ENCODE measurements at places on chromosomes 16 and 17. TPM values are rescaled to one million over a fixed set of nuclear protein-coding genes. Genes with fewer than 3 reads are reported as not detected.

The RPS15A gene
- total RNA-seq, result 1,578 TPM

- no peak for DNase-seq
These were observed 19.0 kb upstream of the RMI2 start for GRCh38 chr16:11326084-11326736.

DNA sequence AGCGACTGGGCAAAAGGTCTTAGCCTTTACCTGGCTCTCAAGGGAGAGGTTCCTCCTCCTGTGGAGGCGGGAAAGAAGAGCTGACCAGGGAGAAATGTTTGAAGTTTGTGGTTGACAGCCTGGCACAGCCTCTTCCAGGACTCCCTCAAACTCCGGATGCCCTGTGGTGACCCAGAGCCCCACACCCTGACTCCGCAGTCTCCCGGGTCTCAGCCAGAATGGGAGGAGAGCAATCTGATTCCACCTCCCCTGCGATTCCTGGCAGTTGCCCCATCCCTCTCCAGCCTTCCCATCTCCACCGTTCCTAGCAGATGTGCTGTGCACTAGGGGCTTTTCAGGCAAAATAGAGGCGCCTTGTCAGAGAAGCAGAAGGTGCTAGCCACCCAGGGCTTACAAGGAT, 5.5 kb upstream of the DNAI2 start:
- DNase-seq, result no peak

GRCh38 chr17:10879190-10879836, 41.4 kb upstream of the PIRT start:
- no peak for DNase-seq

DNA sequence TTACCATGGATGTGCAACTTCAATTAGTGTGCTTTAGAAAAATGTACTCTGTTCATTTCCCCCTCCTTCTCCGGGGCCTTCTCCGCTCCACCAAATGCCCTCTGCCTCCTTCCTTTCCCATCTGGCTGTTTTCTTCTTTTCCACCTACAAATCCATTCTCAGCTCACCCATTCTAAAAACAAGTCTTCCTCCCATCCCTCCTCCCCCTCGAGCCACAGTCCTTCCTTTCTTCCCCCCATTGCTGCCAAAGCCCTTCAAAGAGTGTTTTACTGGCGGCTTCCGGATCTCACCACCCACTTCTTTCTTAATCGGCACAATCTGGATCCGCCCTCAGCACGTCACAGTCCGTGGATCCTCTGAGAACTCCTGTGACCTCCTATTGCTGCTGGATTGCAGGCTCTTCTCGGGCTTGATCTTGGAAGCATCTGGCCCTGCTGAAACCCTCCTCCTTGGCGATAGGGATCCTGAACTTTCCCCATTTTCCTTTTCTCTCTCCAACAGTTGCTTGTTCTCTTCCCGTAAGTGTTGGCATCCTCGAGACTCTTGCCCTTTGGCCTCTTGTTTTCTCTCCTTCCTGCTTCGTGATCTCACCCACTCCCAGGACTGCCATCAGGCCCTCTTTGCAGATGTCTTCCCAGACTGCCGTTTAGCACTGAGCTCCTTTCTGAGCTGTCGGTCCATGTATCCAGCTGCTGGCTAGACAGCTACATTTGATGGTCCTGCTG, 36.0 kb upstream of the FBXO47 start:
- DNase-seq, result no peak

DNA sequence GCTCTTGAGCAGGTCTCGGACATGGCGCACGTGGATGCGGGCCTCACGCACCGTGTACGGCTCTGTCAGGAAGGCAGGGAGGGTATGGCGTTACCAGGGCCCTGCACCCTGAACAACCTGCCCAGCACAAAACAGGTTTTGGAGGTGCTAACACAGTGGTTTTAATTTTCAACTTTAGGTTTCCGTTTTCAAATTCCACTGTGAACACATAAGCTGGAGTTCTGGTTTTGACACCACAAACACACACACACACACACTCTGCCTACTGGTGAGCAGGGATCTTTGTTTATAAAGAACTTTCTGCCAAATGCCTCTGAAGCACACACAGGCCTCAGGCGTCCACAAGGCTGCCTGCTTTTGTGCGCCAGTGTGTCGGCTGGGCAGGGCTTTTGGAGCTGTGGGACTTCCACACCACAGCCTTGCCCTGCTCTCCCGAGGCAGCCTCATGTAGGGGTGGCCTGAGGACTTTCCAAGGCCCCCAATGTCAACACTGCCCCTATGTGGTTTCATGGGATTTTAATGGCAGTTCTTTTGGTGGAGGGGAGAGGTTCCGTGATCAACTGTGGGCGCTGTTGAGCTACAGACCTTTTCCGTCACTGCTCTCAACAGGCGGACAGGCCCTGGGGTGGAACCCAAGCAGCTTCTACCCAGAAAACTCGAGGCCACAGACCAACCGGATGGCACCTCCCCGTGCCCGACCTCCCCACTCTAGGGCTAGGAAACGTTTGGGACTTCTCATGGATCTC, 9.4 kb downstream of the CLUH start:
- DNase-seq, result no peak

DNA sequence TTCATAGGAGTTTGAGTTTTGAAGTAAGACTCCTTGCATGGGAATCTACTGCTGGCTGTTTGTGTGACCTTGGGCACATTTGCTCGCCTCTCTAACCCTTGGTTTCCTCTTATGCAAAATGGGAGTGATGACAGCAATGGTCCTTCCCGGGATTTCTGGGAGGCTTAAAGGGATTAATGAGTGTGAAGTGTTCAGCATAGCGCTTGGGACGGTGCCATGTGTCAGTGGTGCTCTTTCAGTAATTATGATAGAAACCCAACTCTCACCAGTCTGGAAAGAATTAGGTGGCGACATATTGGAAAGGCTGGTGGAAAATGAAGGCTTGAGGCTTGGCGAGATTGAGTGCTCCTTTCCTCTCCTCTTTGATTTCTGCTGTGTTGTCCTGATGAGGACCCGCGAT, 429.2 kb upstream of the EEF2KMT start:
- no peak for DNase-seq
